Stomach (tissue), 19 donors: ENCODE measurements at places on chromosomes 5 and 9. TPM values are rescaled to one million over a fixed set of nuclear protein-coding genes. Genes with fewer than 3 reads are reported as not detected.

TEX48 gene
- polyA plus RNA-seq = not detected

DNA sequence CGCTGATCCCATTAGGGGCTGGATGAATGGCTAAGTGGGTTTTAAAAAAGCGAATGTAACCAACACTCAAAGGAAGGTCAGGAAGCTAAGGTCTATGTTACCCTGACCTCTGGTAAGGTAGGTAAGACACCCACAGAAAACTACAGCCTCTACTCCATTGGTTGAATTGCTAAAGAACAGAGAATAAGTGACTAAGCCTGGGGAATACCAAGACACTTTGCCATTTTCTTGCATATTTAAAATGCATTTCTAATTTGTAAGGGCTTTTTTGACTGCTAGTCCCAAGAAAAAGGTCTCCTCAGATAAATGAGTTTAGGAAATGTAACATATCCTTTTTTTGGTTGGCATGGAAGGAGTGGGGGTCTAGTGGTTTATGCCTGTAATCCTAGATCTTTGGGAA is 368.7 kb downstream of the BNC2 start:
- no peak for DNase-seq

DNA sequence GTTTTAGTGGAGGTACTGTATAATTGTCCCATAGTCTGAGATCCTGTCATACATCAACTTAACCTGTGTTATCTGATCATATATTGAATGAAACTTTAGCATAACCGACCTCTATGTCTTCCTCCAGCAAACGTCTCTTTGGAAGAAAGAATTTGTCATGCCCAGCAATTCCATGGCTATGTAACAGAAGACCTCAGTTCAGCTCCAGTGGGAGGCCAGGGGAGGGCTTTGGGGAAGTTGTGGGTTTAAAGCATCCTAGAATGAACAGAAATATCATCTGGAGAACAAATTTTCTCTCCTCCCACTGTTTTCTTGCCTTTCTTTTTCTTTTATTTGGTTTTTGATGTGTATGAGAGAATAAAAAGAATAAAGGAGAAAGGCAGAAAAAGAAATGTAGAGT is 164.5 kb downstream of the GAS1 start:
- DNase-seq = no peak

GRCh38 chr9:122857815-122858214 is 29.4 kb upstream of the PDCL start:
- no peak for DNase-seq

GRCh38 chr5:11903614-11904264 is 507 bp downstream of the CTNND2 start:
- peak; percentile 75 for DNase-seq

- no peak for DNase-seq
Measured at GRCh38 chr9:128555180-128555721, 2.9 kb downstream of the SPTAN1 start.

- DNase-seq = no peak
Measured at GRCh38 chr9:69193685-69194032, 19.6 kb downstream of the TJP2 start.

GRCh38 chr5:72107901-72108201 is 576 bp downstream of the MAP1B start:
- DNase-seq = peak; percentile 52

NREP gene
- polyA plus RNA-seq = 9.9 TPM

GRCh38 chr5:142253938-142254337 is 70.9 kb downstream of the SPRY4 start:
- DNase-seq = no peak

GAPVD1 gene
- 4.5 TPM for polyA plus RNA-seq

PTGES gene
- polyA plus RNA-seq = 9.9 TPM

PCDHAC2 gene
- polyA plus RNA-seq = 0.05 TPM

GRCh38 chr9:27853529-27853928 is 280.2 kb upstream of the C9orf72 start:
- DNase-seq = no peak

MSH3 gene
- 4.7 TPM for polyA plus RNA-seq

DNA sequence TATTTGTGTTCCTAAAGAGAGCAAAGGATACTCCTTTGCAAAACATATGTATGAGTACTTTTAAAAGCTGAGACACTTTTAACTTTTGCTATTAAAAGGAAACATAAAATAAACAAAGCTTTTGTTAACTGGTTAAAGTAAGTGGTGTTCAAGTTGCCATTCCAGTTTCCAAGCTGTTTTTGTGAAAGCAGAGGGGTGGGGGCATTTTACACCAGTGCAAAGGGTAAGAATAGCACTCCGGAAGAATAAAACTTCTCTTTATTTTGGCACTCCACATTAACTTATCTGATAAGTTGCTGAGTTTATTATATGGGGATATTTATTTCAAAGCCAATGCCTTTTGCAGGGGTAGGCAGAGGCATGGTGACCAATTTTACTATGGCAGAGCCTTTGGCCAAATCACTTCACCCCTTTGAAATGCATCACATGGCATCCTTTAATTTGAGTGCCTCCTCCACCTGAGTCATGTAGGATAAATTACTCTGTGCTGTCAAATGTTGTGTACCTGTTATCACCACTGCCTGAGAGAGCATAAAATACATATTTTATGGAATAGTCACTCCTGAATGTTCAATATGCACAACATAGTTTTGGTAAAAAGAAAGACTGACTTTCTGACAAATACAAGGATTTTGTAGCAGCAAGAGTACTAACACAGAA is 62.9 kb downstream of the MLLT3 start:
- peak; percentile 34 for DNase-seq

DNA sequence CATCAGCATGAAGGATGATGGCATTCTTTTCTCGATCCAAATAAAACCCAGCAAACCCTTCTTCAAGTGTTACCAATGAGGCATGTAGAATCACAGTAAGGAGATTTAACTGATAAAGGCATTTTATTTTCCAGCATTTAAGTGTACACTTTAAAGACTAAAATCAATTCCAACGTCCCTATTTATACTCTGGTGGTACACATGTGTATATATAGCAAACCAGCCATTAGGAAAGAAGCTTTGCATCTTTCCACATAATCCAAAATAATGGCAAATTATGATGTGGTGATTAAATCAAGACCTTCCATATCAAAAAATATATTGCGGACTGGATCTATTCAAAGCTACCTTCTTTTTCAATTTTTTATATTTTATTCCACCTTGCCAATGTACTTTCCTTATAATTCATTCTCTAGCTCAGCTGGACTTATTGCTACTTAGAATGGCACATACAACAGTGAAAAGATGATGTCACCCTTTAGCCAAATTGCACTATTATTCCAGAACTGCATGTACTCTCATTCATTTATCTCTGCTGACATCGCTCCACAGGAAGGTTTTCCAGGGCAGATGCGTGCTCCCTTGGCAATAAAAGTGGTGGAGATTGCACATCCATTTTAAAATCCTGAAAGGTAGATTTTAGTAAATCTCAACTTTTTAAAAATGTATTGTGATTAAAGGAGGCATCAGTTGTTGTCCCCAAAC is 63.3 kb upstream of the SLC30A5 start:
- peak; percentile 19 for DNase-seq

SNX30 gene
- 1.5 TPM for polyA plus RNA-seq

SLC46A2 gene
- not detected for polyA plus RNA-seq

GHR gene
- 5.5 TPM for polyA plus RNA-seq

FGF1 gene
- polyA plus RNA-seq = 0.73 TPM

DNA sequence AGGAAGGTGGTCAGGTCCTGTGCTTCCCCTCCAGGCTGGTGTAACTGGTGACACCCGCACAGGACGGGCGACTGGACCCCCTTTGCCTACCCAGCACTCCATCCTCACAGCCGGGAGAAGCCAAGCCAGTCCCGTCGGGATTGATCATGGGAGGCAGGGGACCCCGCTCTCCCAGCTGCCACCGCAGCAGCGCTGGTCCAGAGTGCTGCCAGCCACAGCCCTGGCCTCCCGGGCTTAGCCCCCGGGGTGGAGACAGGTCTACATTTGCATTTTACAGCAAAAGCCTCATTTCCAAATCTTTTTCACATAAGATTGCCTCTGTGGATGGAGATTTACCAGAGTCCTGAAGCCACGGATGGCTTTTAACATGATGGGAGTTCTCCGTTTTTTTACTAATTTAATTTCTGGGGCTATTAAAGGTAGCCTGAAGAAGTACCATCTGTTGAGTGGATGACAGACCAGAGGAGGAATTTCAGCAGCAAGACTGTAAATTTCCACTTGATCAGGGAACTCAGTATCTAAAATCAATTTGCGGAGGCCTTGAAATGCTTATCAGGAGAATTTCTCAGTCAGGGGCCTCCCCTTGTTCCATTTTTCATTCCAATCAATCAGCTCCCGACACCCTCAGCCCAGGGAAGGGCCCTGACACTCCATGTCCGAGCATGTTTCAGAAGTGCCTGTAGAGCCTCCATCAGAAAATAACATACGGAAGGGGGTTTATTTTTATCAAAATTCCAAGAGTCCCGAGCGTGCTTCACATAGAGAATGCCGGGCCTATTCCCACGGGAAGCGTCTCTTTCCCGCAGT is 80.6 kb downstream of the OLFM1 start:
- no peak for DNase-seq

PDZD2 gene
- 2.8 TPM for polyA plus RNA-seq

GRCh38 chr5:132566657-132567056 is 9.9 kb downstream of the RAD50 start:
- DNase-seq = no peak

TTC16 gene
- 0.08 TPM for polyA plus RNA-seq

DNA sequence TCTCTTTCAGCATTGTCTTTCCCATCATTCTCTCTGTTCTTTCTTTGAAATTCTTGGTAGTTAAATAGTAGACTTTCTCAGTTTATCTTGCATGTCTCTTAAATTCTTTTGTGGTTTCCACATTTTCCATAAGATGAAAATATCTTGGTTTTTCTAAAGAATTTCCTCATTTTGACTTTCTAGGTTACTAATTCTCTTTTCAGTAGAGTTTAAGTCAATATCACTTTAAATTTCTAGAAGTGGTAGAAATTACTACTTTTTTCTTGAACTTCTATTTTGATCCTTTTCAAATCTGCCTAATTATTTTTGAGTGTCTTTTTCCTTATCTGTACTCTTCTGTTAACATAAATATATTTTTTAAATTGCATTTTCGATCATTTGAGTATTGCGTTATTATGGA is 23.6 kb upstream of the LRRTM2 start:
- no peak for DNase-seq

NME5 gene
- 2.1 TPM for polyA plus RNA-seq

GRCh38 chr9:92656537-92656925 is 13.4 kb downstream of the IPPK start:
- DNase-seq = no peak

DNA sequence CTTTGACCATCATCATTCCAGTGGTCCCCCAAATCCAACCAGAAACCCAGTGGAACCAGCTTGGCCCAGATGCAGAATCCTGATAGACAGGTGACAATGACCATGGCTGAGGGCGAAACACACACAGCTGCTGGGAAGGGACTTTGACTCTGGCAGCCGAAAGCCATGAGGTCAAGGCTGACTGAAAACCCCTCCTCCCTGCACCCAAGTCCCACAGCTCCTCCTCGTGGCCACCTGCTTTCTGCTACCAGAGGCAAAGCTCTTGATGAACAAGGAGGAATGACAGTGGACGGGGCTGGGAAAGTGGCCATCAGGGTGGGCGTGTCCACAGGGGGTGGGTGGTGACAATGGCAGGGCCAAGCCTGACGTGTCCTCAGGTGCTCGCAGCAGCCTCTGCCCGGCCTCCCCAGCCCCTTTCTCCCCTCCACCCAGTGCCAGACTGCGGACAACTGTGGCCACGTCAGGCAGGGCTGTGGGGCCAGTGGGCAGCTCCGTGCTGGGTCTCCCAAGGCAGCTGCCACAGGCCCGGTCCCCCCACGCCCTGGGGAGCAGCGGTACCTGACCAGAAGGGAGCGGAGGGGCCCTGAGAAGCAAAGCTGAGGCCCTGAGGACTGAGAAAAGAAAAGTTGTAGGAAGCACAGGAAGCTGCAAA is 30.8 kb upstream of the SARDH start:
- DNase-seq = peak; percentile 21

DNA sequence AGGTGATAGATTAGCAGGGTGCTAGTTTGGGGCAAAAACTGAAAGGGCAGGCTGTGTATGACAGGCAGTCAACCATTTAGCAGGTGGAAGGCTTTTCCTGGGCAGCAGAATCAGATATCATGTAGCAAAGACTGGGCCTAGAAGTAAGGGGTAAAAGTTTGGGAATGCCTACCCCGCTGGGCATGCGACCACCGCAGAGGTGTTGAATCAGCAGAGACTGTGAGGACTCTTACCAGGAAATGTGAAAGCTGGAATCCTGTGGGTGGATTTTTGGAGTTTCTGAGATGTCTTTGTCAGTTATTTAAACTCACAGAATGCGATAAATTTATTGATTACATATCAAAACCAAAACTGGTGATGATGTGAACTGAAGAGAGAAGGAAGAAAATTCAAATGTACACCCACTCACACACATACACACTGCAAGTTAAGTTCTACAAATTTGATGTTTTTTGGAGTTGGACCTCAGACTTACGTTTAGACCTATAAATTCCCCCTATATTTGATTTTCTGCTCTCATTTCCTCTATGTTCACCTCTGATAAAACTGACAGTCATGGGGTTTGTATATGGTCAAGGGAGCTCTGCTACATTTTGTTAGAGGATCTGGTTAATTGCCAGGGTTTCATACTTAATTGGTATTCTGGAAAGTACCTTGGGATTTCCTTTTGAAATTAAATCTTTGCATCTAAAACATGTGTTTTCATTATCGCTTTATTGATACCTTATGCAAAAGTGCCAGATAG is 333.6 kb downstream of the CSNK1G3 start:
- no peak for DNase-seq

CA9 gene
- 115 TPM for polyA plus RNA-seq

GRCh38 chr5:93578813-93579691 is 2.0 kb downstream of the NR2F1-AS1 start:
- peak; percentile 83 for DNase-seq

- no peak for DNase-seq
Measured at GRCh38 chr9:86022687-86023266, 76.6 kb downstream of the GOLM1 start.

NOXA1 gene
- 20.5 TPM for polyA plus RNA-seq

DNA sequence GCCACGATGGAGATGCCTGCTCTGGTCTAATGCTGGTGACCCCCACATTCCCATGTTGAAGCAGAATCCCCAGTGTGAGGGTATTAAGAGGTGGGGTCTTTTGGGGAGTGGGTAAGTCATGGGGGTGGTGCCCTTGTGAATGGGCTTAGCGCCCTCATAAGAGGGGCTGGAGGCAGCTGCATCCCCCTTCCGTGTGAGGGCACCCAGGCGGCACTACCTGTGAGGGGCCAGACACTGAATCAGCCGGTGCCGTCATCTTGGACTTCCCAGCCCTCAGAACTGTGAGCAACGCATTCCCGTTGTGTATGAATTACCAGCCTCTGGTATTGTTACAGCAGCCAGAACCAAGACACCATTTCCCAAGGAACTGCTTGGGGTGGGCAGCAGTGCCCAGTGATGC is 27.0 kb upstream of the RNF130 start:
- DNase-seq = no peak

- DNase-seq = peak; percentile 90
Measured at GRCh38 chr9:97398999-97399758, 12.7 kb upstream of the TDRD7 start.

DNA sequence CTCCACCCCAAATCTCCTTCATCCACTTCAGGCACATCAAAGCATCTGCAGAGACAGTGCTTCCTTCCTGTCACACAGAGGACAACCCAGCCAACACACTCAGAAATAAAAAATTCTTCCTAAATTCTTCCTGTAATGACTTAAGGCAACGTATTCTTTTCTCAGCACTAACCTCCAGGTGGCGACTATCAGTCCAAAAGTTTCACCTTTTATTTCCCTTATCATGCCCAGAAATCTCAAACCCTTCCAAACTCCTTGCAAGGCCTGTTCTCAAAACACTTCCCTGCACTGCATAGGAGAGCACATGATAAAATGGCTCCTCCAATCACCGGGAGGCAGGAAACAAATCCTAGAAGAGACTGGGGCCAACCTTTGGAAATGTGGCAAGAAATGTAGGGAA is 35.1 kb downstream of the SLIT3 start:
- DNase-seq = no peak

GRCh38 chr5:58246461-58246944 is 213.4 kb downstream of the PLK2 start:
- DNase-seq = no peak

SEMA5A gene
- polyA plus RNA-seq = 0.76 TPM
